ENCODE measurements at places on chromosomes 12 and 14.
A peak's percentile ranks its signal among the peaks of the same experiment; 100 is the strongest.

- DNase-seq, result peak; percentile 10
- no peak overlapping the region for H3K4me3 ChIP-seq
- no peaks in the 10 kb centered on the region for H3K36me3 ChIP-seq
- peak overlapping the region; percentile 7 for H3K27ac ChIP-seq
- no peaks in the 10 kb centered on the region for H3K4me1 ChIP-seq
Observed at GRCh38 chr14:94936901-94937685, 167.2 kb upstream of the GSC start.

GRCh38 chr14:66206554-66206953 is 279.6 kb upstream of the CCDC196 start:
- DNase-seq, result no peak
- H3K4me1 ChIP-seq, result no peaks in the 10 kb centered on the region
- no peak overlapping the region for H3K4me3 ChIP-seq
- no peaks in the 10 kb centered on the region for H3K36me3 ChIP-seq

DNA sequence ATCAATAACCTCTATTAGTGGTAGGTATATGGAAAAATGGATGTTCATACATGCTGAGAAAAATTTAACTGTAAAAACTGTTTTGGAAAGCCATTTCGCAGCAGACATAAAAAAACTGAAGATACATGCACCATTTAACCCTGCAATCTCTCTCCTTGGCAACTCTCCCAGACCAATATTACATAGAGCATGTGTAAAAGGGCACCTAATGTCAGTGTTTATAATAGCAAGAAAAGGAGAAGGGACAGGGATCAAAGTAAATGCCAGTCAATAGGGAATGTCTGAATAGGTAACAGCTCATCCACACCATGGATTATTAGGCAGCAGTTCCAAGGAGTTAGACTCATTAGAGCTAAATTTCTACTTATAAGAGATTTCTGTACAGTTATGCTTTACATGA is 77.2 kb downstream of the BTG1 start:
- H3K27me3 ChIP-seq, result no peaks in the 10 kb centered on the region
- no peak overlapping the region for H3K4me3 ChIP-seq
- H3K27ac ChIP-seq, result no peak overlapping the region

GRCh38 chr12:57012600-57013465 is 3.5 kb downstream of the TAC3 start:
- H3K27me3 ChIP-seq, result peaks cover 17% of the 10 kb centered on the region
- no peak overlapping the region for H3K27ac ChIP-seq
- no peaks in the 10 kb centered on the region for H3K4me1 ChIP-seq
- H3K4me3 ChIP-seq, result no peak overlapping the region
- no peaks in the 10 kb centered on the region for H3K36me3 ChIP-seq

DNA sequence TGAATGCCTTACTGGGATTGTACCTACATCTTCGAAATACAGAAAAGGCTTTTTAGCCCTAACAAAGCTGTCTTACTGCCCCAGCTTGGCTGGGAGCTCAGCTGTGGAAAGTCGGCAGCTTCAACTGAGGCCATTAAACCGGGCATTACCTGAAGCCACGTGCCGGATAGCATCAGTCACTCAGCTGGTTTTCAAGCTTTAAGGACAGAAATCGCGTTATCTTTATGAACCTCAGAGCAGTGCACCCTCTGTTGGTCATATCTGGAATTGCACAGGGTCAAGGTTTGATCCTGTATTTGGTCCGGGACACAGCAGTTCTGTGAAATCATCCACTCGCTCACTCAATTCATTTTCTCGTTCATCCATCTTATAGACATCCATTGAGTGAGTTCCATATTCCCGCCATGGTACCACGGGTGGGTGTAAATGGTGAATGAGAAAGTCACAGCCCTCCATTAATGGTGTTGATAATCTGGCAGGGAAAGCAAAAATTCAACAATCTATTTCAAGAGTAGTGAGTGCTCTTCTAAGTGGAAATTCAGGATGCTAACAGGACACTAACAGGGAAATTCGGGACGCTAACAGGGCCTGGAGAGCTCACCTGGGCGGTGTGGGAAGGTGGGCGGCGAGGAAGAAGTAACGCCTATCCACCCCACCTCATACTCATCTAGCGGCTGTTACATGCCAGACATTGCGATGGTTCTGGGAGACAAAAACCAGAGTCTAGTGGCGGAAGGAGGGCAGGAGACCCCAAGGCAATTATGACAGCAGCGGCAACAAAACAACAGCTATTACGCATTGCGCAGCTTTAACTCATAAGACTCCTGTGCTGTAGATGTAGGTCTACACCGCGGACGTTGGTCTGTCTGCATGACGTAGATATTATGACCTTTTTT is 60.6 kb upstream of the TCL1A start:
- H3K4me1 ChIP-seq, result no peaks in the 10 kb centered on the region
- DNase-seq, result no peak
- H3K27me3 ChIP-seq, result peaks cover 12% of the 10 kb centered on the region

- peak overlapping the region; percentile 100 for H3K27ac ChIP-seq
- no peak for DNase-seq
- H3K4me1 ChIP-seq, result peaks cover 57% of the 10 kb centered on the region
- peak overlapping the region; percentile 76 for H3K4me3 ChIP-seq
- no peaks in the 10 kb centered on the region for H3K27me3 ChIP-seq
Observed at GRCh38 chr12:89350630-89351488, 1.4 kb downstream of the DUSP6 start.

DNA sequence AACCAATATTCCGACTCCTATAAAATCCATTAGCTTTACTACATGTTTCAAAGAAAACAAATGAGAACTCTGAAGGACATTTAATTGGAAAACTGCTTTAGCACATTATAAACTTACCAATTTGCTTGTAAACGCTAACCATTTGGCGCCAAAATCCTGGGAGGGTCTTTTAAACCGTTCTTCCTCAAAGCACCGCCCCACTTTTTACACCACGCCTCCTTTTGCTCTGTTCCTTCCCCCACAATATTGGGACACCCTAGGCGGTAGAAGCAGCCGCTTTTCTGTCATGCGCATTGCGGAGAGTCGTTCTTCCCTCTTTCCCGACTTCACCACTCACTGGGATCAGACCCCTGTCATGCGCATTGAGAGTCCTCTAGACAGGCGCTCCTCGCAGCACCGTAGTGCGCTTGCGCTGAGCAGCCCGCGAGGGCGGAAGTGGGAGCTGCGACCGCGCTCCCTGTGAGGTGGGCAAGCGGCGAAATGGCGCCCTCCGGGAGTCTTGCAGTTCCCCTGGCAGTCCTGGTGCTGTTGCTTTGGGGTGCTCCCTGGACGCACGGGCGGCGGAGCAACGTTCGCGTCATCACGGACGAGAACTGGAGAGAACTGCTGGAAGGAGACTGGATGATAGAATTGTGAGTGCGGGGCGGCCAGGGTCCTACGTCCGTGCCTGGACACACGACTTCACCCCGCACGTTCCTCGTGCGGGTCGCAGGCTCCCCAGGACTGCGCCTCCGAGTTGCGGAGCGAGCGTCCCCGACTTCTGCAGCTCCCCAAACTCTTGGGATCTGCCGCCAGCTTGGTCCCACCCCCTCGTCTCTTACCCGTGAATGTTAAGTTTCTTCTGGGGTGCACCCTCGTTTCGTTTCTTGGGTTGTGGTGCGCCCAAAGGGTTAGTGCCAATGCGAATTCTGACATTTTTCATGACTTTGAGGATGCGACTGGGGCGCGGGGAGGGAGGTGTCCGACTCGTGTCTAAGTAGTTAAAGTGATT is at the start of gene TMX1:
Gene TMX1 (plus strand): TSS at position 435 of the 991 bp plus-strand sequence. CDS start 46 bp downstream, at position 481.
- H3K4me3 ChIP-seq, result peak within 1 kb of the TSS; percentile 95
- no peaks in the 10 kb centered on the region for H3K27me3 ChIP-seq
- peak; percentile 97 for DNase-seq
- H3K27ac ChIP-seq, result peak within 1 kb of the TSS; percentile 71
- H3K36me3 ChIP-seq, result no peaks in the 10 kb centered on the region

GRCh38 chr14:74585406-74586335 is 26.4 kb downstream of the LTBP2 start:
- H3K4me3 ChIP-seq, result no peak overlapping the region
- H3K27ac ChIP-seq, result no peak overlapping the region
- no peak for DNase-seq
- H3K27me3 ChIP-seq, result no peaks in the 10 kb centered on the region

DNA sequence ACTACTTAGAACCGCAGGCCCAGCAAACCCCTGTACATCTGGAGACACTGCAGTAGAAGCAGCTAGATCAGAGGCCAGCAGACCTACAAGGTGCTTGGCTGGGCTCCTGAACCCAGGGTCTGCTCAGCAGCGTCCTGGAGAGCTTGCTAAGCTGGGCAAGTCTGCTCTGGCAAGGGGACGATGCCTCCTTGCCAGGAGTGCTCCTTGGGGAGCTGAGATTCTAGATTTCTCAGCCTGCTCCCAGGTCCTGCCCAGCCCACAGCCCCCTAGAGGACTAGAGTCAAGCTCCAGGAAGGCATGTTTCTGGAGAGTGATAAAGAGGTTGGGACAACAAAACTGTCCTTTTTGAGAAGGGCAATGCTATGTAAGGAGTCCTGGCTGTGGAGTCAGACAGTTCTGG is 60.3 kb downstream of the HSPB8 start:
- no peak overlapping the region for H3K27ac ChIP-seq
- H3K4me3 ChIP-seq, result no peak overlapping the region
- H3K27me3 ChIP-seq, result no peaks in the 10 kb centered on the region
- H3K36me3 ChIP-seq, result no peaks in the 10 kb centered on the region

- no peaks in the 10 kb centered on the region for H3K36me3 ChIP-seq
- no peak overlapping the region for H3K4me3 ChIP-seq
- H3K4me1 ChIP-seq, result no peaks in the 10 kb centered on the region
Observed at GRCh38 chr12:13635709-13636108, 345.7 kb downstream of the GRIN2B start.

DNA sequence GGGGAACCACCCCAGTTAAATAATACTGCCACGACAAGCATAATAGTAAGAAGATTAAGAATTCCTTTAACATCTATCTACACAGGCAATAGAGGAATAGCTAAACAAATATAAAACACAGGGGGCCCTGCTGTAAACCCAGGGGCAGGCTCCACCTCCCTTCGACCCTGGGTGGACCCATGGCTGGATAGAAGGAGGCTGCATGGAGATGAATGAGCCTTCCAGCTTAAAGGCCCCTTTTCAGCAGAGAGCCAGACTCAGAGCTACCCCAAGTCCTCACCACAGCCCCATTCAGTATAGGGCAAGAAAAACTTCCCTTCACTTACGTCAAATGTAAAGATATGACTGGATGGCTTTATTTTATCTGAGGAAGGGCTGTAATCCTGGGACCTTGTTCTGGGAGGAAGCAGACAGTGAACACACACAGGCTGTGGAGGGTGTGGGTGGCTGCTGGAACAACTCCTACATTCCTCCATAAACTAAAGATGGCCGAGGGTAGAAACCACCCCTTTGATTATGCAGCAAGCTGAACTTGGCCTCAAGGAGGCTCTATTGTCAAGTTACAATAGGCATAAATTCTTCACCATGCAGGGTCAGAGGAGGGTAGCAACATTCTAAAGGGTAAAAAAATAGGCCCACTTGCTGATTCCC is 30.4 kb downstream of the NUAK1 start:
- no peak for DNase-seq
- H3K27me3 ChIP-seq, result no peaks in the 10 kb centered on the region
- H3K36me3 ChIP-seq, result no peaks in the 10 kb centered on the region
- H3K4me1 ChIP-seq, result peaks cover 29% of the 10 kb centered on the region
- H3K27ac ChIP-seq, result no peak overlapping the region

DNA sequence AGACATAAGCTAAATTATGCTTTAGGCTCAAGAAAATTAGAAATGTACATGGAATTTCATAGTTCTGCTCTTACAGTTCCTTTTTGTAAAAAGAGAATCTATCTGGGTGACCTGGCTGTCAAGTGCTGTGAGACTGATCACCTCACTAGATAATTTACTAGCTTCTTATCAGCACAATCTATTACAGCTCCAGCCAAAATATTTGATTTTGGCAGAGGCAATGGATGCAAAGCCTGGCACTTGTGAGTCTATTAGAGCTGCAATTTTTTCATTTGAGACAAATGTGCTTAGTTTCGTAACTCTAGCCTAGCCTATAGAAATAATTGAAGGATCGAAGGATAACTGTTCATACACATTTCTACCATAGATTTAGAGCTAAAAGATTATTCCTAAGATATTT is 927.5 kb downstream of the SLC6A15 start:
- H3K4me1 ChIP-seq, result no peaks in the 10 kb centered on the region
- DNase-seq, result no peak
- no peaks in the 10 kb centered on the region for H3K27me3 ChIP-seq
- H3K4me3 ChIP-seq, result no peak overlapping the region
- no peak overlapping the region for H3K27ac ChIP-seq
- no peaks in the 10 kb centered on the region for H3K36me3 ChIP-seq

- H3K27ac ChIP-seq, result no peak overlapping the region
- H3K27me3 ChIP-seq, result no peaks in the 10 kb centered on the region
- H3K36me3 ChIP-seq, result peaks cover 19% of the 10 kb centered on the region
Observed at GRCh38 chr12:26717757-26718156, 115.2 kb downstream of the ITPR2 start.

- H3K4me3 ChIP-seq, result no peak overlapping the region
- no peaks in the 10 kb centered on the region for H3K36me3 ChIP-seq
- H3K27me3 ChIP-seq, result no peaks in the 10 kb centered on the region
- no peak for DNase-seq
- H3K27ac ChIP-seq, result no peak overlapping the region
- H3K4me1 ChIP-seq, result no peaks in the 10 kb centered on the region
Observed at GRCh38 chr14:67285876-67286452, 44.7 kb downstream of the PALS1 start.

DNA sequence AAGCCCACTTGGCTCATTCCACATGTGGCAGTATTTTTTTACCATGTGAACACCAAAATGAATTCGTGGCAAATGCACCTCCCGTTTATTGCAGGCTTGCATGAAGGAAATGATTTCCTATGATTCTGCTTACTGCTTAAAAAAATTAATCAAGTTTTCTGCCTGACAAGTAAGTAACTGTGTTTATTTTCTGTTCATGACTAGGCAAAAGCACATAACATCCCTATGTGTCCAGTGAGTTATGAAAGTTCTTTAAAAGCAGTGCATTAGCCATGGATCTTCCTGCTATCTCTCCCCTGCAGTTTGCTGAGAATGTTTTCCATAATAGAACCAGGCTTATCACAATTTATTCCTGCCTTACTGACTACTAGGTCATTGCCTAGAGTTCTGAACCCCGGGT is 20.4 kb downstream of the GPR65 start:
- H3K4me3 ChIP-seq, result no peak overlapping the region
- H3K27me3 ChIP-seq, result no peaks in the 10 kb centered on the region
- H3K4me1 ChIP-seq, result no peaks in the 10 kb centered on the region
- no peak for DNase-seq
- no peak overlapping the region for H3K27ac ChIP-seq
- no peaks in the 10 kb centered on the region for H3K36me3 ChIP-seq

Measured in left lung (tissue), 14 donors.